ENCODE measurements at places on chromosomes 6 and 20. TPM values are rescaled to one million over a fixed set of nuclear protein-coding genes. Genes with fewer than 3 reads are reported as not detected.
A peak's percentile ranks its signal among the peaks of the same experiment; 100 is the strongest.

DNA sequence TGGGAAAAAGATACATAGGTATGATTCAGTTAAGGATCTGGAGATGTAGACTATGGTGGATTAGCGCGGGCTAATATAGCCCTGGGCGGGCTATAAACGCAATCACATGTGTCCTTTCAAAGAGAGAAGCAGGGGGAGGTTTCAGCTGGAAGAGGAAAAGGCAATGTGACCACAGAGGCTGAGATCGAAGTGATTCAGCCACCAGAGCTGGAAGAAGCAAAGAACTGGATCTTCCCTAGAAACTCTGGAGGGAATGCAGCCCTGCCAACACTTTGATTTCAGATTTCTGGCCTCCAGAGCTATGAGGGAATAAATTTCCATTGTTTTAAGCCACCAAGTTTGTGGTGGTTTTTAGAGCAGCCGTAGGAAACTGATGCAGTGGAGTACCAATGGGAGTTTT, 81.5 kb upstream of the NHSL1 start:
- no peak for DNase-seq

ATAT1 gene
- 6.6 TPM for total RNA-seq

GRCh38 chr6:8845690-8846089, 410.3 kb upstream of the SLC35B3 start:
- no peak for DNase-seq

NFKBIL1 gene
- total RNA-seq, result 44.0 TPM

WFDC8 gene
- not detected for total RNA-seq

GRCh38 chr6:63023726-63024125, 187.5 kb upstream of the FKBP1C start:
- DNase-seq, result no peak

DNA sequence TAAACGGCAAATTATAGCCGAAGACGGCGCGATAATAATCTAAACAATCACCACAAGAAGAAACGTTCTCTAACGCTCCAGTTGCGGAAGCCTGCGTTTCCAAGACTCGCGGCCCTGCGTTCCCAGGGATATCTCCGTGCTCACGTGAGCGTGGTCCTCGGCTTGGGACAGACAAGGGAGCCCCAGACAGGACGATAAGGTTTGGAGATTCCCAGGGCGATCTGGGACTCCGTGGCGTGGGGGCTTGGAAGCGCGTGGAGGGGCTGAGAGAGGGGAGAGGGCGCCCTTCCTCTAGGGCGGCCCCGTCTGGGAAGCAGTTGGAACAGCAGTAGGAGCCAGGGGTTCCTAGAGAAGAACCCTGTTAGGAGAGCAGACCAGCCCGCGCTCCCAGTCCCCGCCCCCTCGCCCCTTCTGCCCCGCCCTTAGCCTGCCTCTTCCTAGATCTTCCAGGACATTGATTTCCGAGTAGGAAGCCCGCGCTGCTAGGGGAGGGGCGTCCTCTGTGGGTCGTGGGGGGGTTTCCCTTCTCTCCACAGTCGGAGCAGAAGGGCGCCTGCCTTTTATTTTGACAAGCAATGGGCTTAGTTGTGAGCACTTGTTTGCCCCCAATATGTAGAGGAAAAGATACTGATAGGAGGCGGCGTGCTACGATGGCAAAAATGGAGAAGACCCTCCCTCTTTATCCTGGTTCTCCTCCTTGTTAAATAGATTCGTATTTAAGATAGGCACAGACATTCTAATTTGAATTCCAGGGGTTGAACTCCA, 10.6 kb downstream of the NRN1 start:
- no peak for DNase-seq

DNA sequence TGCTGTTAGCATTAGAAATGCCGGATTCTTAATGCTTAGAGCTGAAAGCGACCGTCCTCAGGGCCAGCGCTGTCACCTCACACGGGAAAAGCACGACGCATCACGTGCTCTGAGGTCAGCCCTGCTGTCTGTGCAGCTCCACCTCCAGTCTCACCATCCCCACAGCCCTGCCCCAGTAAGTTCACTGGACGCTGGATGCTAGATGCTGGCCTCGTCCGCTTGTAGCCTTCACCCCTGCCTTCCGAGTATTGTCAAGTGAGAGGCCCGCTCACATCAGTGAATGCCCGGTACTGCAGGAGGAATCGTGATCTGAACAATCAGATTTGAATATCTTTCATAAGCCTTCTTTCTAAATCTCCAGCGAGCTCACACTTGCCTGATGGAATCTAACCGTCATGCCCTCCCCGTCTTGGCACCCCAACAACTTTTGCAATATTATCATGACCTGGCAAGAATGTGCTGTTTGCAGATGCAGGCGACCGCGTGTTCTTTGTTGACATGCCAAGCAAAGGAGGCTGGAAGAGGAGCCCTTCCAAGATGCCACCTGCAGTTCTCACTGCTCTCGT, 64.9 kb downstream of the DLL1 start:
- DNase-seq, result no peak

REM1 gene
- total RNA-seq, result not detected

DNA sequence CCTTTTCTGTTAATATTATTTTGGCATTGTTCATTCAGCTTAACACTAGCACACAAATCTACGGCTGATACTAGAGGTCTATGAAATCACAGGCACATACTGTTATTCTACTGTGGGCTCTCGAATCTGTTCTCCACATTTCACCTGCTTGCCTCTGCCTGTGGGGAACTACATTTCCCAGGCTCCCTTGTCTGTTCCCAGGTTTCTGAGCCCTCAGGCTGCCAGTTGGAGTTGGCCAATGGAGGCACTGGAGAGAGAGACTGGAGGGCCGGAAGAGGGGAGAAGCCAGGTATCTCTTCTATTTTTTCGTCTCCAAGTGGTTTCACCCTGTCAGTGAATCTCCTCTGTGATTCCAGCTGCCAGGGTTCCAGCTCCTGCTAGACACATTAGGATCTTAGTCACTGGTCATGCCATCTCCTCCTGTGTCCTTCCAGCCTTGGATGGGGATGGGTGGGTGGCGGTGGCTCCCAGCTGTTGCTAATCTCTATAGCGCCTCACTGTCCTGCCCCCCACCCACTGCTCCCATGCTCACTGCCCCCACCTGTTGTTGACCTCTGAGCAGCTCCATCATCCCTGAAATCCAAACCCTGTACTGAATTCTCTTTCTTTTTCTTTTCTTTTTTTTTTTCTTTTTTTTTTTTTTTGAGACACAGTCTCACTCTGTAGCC, 188.2 kb downstream of the LRFN2 start:
- no peak for DNase-seq

GRCh38 chr6:110329348-110329713, 28.8 kb downstream of the METTL24 start:
- DNase-seq, result no peak

DNA sequence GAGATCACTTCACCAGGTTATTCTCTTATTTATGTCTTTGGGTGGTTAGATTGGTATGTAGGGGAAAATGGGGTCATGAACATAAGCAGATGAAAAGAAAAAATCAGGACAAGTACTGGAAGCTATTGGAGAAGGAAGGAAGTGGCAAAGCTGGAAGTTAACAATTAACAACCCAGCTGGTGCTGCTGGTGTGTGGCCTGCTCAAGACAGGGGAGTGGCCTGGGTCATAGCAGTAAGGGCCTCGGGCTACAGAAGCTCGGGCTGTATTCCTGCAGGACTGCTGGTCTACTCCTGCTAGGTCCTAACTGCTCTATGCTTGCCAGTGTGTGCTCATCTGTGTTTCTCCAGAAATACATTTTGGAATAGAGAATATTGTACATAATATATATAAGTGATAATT, 19.6 kb downstream of the MYLIP start:
- DNase-seq, result peak; percentile 76

All from kidney epithelial cell (primary cell).